ENCODE measurements at places on chromosomes 2 and 18.
A peak's percentile ranks its signal among the peaks of the same experiment; 100 is the strongest.

DNA sequence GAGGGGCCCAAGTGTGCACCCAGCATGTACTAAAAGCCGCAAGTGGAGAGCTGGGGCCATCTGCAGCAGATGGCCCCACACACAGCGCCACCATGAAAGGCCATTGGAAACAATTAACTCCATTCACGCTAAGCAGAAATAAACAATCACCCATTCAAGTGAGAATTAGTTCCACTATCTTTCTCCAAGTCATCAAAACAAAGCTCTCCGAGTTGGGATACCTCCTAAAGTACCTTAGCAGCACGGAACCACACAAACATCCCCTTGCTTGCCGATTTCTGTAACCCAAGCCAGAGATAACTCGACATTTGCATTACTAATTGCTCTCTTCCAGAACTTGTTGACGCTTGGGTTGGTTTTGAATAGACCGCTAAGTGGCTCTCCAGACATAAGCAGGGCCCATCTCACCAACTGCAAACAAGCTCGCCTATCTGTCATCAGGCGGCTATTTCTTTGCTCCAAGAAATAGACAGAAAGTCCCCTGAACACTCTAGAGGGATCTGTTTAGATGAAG, 840.6 kb upstream of the SALL3 start:
- DNase-seq: no peak

GRCh38 chr18:28127763-28128658, 48.9 kb downstream of the CDH2 start:
- no peak for DNase-seq

DNA sequence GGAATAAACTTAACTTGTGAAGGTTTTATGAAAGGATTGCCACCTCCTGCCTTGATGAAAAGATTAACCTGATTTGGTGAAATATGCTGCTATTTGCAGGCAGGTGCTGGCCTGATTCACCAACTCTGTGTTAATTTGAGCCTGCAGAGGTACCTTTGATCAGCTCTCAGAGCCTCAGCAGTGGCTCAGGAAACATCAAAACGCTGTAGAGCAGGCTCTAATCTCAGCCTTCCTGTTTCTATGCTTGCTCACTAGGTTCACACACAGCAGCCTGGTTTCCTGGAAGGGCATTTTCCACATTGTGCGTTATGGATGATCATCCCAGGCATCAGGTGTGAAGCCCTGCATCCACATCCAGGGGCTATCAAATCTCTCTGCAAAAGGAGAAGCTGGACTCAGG, 16.9 kb downstream of the TGIF1 start:
- DNase-seq: no peak

GRCh38 chr2:191851158-191851557, 4.3 kb upstream of the CAVIN2 start:
- DNase-seq: no peak

GRCh38 chr2:196601430-196602306, 37.8 kb upstream of the CCDC150 start:
- DNase-seq: peak; percentile 90

GRCh38 chr18:2518473-2518872, 52.8 kb downstream of the METTL4 start:
- peak; percentile 91 for DNase-seq

- no peak for DNase-seq
Measured at GRCh38 chr2:159136391-159136790, 150.1 kb downstream of the WDSUB1 start.

DNA sequence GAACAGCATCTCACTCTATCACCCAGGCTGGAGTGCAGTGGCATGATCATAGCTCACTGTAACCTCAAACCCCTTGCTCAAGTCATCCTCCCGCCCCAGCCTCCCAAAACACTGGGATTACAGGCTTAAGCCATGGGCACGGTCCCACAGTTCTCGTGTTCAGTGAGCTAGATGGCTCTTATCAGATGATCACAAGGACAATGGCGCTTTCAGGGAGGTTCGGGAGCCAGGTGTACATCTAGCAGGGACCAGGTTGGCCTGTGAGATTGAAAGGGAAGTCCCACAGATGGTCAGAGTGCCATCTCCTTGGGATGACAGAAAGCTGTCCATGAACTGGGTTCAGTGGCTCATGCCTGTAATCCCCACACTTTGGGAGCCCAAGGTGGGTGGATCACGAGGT, 14.1 kb upstream of the FHOD3 start:
- DNase-seq: no peak

GRCh38 chr2:45577441-45577840, 33.6 kb downstream of the SRBD1 start:
- peak; percentile 44 for DNase-seq

DNA sequence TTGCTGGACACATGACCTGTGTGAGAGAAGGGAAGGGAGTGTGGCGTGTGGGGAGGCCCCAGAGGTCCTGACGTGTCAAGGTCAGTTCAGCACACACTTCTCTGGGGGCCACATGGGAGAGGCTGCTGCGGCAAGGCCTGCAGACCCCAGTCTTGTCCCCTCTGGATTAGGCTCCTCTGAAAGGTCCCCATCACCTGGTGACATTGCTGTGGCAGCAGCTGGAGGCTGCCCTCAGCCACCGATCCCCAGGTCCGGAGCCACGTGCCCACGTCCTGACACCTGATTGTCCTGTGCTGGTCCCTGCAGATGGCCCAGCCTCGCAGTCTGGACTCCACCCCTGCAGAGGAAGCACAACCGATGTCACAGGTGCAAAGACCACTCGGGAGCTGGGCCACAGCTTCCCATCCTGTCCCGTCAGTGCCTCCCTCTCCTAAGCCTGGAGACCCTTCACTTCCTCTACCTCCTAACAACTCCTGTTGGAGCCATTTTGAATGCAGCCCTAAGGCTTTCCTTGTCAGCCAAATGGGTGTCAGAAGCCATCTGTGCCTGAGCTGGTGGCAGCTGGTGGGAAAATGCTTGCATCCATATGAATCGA, 12.7 kb downstream of the TMEM177 start:
- no peak for DNase-seq

GRCh38 chr2:213336253-213336770, 52.0 kb downstream of the SPAG16 start:
- no peak for DNase-seq

- peak; percentile 6 for DNase-seq
Measured at GRCh38 chr2:223760838-223761502, 76.4 kb downstream of the AP1S3 start.

DNA sequence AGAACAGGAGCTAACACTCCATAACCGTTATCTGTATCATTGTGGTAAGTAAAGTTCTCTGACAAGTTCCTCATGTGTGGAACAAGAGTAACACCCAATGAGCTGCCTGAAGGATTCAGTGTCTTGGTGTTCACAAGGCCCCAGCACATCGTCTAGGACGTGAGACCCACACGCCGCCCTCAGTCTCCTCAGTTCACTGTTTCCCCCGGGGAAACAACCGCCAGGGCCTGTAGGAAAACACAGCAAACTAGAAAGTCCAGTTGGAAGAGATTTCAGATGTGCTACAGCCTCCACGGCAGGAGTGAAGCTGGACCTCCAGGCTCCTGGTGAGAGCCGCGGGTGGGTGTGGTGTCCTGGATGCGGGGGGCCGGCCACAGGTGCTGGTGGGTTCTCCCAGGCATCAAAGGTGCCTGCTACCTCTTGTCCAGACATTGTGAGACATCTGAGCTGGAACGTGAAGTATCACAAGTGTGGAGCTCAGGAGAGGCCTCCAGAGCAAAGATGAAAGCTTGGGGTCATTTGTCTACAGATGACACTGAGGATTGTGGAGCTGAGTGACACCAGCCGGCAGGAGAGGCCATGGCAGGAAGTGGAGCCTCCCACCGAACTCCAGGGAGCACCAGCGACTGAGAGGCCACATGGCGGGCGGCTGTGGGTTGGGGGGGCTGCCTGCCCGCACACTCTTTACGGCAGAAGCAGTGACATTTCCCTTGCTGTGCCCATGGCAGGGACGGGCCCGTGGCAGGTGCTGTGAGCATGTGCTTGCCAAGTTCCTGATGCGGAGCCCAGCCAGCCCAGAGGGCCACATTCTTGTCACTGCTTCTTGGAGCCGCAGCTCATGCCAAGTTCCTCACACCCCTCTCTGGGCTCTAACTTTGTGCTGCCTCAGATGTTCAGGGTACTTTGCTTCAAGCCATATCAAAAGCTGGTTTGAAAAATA, 131.2 kb downstream of the TMEM18 start:
- DNase-seq: no peak

DNA sequence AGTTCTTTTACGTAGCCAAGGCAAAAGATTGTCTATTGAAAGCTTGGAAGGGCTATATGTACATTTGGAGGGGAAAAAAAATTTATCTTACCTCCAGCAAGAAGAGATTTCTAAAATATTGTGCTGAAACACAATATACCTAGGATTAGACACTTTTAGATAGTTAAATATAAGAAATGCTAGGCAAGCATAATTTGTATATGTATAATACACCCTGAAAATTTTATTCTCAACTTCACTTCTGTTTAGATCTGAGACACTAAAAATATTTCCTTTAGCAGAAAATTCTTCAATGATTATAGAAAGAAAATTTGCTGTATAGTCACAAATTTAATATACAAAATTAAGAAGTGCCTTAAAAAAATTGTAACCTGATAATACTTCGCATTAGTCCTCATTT, 42.6 kb downstream of the ITGAV start:
- no peak for DNase-seq

DNA sequence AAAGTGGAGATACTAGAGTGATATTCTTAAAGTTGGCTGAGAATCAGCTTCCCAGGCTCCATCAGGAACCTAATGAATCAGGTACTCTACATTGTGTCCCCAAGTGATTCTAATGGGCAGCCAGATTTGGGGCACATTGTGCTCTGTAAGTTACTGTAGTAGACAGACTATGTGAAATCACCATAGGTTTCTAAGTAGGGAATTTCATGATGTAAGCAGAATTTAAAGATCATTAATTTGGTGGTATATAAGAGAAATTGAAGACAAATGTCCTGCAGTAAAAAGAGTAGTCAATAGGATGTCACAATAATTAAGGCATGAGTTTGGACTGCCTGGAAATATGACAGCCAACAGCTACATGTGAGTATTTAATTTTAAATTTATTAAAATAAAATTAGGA, 602.4 kb upstream of the ACVR2A start:
- no peak for DNase-seq

DNA sequence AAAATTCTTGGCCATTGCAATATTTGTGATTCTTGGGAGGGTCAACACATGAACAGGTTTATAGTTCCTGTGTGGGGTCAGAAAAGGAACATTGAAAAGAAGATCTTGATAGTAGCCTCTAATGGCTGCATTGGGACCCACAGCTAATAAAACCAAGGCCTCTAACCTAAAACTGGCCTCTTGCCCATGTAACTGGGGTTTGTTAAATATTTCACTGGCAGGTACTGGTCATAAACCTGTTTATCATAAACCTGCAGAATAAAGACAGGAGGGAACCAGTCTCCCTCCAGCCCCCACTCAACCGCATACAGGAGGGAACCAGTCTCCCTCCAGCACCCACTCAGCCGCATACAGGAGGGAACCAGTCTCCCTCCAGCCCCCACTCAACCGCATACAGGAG, 125.3 kb downstream of the PXDN start:
- no peak for DNase-seq

GRCh38 chr18:11989174-11989573, 7.9 kb downstream of the IMPA2 start:
- no peak for DNase-seq

- no peak for DNase-seq
Measured at GRCh38 chr18:2880473-2880872, 33.7 kb downstream of the EMILIN2 start.

GRCh38 chr2:178707476-178707875, 99.7 kb downstream of the TTN start:
- no peak for DNase-seq

DNA sequence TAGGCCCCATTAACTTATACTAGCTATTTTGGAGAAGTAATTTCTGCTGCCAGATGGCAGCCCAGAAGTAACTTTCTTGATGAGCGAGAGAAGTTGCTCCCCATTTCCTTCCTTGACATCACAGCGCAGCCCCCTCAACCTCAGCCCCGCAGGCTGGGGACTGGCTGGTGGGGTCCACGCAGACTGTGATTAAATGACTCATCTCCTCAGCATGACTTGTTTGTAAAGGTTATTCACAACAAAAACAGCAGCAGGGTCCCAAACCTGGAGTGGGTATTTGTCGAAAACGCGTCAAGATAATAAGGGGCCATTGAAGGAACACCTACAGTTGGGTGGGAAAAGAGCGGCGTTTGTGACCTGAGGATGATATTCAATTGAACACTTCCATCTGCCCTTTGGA, 120.6 kb downstream of the TXNL1 start:
- no peak for DNase-seq

DNA sequence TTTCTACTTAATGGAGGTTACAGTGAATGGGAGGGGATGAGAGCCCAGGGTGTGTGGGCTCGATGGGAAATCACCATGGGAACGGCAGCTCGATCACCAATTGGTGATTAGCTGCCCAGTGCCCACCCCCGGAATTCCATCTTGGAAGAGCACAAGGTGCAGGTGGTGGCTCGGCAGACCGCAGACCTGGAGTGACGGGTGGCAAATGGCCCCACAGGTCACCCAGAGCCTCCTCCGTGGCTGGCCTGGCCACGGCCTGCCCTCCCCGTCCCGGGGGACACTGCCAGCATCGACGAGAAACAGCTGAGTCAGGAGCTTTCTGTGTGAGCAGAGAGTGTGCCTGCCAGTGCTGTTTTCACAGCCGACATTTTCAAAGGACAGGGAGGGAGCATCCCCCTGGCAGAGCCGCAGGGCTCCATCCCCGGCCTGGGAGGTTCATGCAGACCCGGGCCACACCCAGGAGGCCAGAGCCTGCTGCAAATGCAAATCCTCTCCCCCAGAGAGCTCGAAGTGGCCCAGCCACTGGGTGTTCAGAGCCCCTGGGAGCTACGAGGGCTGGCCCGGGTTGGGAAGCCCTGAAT, 176.4 kb upstream of the MYT1L start:
- no peak for DNase-seq

GRCh38 chr2:60433018-60433596, 120.3 kb downstream of the BCL11A start:
- peak; percentile 53 for DNase-seq

- peak; percentile 58 for DNase-seq
Measured at GRCh38 chr2:61905372-61906185, at the start of gene COMMD1. Gene COMMD1 (plus strand): TSS chr2:61905674. CDS start chr2:61905679, 5 bp downstream.

- DNase-seq: no peak
Measured at GRCh38 chr2:9973690-9974089, 22.2 kb downstream of the GRHL1 start.

GRCh38 chr2:216013080-216013909, at the start of gene MREG:
Gene MREG (minus strand): TSS chr2:216013551. CDS start chr2:216013327, 224 bp downstream.
- DNase-seq: peak; percentile 80

DNA sequence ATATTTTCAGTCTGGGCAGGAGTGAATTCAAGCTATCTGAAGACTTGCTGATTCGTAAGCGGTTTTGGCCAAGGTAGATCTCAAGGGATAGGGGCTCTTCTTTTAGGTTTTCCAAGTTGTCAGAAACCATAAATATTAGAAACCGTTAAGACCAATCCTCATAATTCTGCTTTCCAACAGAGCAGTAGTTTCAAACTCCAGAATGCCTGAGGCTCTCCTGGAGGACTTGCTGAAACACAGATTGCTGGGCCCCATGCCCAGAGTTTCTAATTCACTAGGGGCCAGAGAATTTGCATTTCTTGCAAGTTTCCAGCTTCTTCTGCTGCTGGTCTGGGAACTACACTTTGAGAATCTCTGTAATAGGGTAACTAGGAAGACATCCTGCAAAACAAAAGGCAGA, 1855.7 kb upstream of the CELF4 start:
- DNase-seq: no peak

- DNase-seq: no peak
Measured at GRCh38 chr2:122886479-122887145, 1131.2 kb downstream of the TSN start.
